ENCODE measurements at places on chromosomes 4 and X. TPM values are rescaled to one million over a fixed set of nuclear protein-coding genes. Genes with fewer than 3 reads are reported as not detected.

- no peak for DNase-seq
Measured at GRCh38 chr4:70895405-70895804, 6.8 kb upstream of the MOB1B start.

DNA sequence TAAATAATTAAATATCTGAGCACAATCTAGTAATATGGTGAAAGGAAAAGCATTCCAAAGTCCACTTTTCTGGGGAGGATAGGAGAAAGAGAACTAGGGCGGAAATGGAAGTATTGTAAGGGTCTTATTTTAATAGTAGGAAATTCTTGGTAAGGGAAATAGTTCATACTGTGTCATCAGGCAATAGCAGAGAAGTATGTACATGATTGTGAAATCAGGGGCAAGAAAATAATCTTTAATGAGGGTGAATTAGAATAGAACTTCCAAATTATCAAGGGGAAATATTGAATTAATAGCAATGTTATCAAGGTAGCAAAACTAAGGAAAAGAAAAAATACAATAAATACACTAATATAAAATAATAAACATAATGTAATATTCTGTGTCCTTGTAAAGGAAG is 14.8 kb downstream of the GIMD1 start:
- DNase-seq, result no peak

DNA sequence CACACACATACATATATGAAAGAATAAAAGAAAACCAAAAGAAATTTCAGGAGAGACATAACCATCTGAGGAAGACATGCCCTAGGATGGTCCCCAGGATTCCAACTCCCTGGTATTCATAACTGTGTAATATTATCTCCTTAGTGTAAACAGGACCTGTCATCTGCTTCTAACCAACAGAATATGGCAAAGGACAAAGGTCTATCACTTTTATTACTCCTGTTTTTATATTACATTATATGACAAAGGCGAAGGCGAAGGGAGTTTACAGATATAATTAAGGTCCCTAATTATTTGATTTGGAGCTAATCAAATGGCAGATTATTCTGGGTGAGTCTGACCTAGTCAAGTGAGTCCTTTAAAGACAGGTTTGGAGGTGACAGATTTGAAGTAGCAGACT is 155.1 kb downstream of the MID1 start:
- DNase-seq, result no peak

GRCh38 chr4:24598025-24598424 is 13.7 kb upstream of the DHX15 start:
- no peak for DNase-seq

DNA sequence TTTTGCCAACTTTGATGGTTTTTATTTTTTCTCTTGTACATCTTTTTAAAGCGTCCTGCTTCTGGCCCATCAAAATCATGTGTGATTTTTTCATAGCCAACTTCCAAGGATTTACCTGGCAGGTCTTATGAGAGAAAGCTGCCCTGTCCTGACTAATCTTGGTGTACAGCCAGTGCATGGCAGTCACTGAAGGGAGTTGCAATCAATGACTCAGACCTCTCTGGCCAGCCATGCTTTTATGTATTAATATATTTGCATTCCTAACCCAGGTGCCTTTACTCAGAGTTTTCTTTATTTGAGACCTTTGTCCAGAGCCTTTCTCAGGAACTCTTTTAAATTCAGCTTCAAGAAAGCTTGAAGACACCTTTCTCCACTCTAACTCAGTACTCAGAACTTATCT is 691.5 kb upstream of the HTR2C start:
- no peak for DNase-seq

DNA sequence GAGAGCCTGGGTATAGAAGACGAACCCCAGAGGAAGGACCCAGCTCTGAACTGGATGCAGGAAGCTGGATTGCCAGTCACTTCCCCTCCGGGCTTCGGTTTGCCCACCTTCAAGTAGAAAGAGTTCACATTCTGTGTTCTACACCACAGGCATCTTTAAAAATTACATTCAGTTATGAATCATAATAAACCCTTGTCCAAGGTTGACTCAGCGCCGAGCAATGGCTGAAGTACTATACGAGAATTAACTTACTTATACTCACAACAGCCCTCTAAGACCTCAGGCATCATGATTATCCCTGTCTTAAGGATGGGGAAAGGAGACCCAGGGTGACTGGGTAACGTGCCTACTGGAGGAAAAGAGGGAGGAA is 72.5 kb downstream of the EVC2 start:
- no peak for DNase-seq

DNA sequence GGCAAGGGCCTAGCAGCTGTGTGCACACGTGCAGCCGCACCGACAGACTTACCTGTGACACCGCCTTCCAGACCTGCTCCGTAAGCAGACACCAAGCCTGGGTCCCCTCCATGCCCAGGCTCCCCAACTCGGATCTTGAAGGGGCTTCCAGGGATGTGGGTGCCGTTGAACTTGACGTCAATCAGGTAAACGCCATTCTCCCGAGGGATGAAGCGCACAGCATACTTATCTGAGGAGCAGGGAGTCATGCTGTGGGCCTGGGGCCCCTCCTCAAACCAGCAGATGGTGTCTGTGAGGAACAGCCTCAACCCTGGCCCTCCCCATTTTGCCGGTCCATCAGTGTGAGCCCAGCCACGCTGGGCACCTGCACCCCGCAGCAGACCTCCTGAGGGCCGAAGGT is 24.5 kb downstream of the FLNA start:
- DNase-seq, result peak; percentile 8

- no peak for DNase-seq
Measured at GRCh38 chr4:93896516-93896915, 68.0 kb downstream of the ATOH1 start.

DNA sequence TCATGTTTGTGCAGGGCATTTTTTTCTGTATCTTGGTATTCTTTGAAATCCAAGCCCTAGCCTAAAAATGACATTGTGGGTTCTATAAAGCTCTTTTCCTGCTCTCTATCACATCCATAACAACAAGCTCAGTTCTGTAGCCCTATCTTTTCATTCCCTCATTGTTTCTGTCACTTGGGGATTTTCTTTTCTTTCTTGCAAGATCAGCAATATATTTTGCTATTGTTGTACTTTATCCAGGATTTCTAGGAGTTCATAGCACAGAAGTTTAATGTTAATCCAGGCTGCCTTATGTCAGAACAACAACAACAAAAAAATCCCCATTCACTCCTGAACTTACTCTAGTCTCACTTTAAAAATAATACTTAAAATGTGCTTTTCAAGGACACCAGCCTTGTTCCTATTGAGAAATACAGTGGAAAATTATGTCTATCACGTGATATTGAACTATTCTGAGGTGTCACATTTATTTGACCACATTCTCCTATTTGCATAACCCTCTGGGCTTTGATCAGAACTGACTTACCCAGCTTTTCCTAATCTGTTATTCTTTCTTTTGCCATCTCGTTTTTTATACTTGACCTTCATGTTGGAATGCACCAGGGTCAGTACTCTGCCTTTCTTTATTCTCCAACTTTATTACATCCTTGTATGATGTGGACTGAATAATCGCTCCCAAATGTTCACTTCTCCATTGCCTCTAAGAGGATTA is 112.8 kb downstream of the MAGEB5 start:
- no peak for DNase-seq

The OGT gene
- 185 TPM for total RNA-seq

The WDR13 gene
- 70.4 TPM for total RNA-seq

The UNC5C gene
- 41.2 TPM for total RNA-seq

The GC gene
- total RNA-seq, result not detected

The CXCL13 gene
- total RNA-seq, result not detected

The PPP4R3C gene
- not detected for total RNA-seq

The CXorf49 gene
- total RNA-seq, result not detected

The ZBTB49 gene
- 4.8 TPM for total RNA-seq

The SYTL4 gene
- 0.25 TPM for total RNA-seq

All from glutamatergic neuron (in vitro differentiated cells).